Stimulated activated CD4-positive, alpha-beta T cell treated with anti-CD3 and anti-CD28 coated beads, TNF-alpha, amount 100 ng/mL, for 1 hour (primary cell): ENCODE measurements at places on chromosomes 7 and 10.

DNA sequence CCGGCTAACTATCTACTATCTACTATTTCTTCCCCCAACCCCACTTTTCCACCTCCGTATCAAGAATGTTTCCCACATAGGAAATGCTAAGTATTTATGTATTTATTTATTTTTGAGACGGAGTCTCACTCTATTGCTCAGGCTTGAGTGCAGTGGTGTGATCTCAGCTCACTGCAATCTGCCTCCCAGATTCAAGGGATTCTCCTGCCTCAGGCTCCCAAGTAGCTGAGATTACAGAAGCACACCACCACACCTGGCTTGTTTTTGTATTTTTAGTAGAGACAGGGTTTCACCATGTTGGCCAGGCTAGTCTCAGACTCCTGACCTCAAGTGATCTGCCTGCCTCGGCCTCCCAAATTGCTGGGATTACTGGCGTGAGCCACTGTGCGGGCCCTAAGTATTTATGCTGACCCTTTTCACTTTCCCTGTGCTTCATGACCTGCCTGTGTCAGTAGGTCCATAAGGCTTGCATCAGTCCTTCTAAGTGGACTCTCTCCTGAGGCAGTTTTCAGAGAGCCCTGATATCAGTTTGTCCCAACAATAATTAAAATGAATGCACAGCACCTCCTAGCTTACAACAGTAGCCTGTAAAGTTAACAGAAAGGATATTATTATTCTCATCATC is 25.7 kb upstream of the FBXW4 start:
- no peak for DNase-seq

- no peak for DNase-seq
Measured at GRCh38 chr7:95601316-95601715, 5.0 kb upstream of the PDK4 start.

DNA sequence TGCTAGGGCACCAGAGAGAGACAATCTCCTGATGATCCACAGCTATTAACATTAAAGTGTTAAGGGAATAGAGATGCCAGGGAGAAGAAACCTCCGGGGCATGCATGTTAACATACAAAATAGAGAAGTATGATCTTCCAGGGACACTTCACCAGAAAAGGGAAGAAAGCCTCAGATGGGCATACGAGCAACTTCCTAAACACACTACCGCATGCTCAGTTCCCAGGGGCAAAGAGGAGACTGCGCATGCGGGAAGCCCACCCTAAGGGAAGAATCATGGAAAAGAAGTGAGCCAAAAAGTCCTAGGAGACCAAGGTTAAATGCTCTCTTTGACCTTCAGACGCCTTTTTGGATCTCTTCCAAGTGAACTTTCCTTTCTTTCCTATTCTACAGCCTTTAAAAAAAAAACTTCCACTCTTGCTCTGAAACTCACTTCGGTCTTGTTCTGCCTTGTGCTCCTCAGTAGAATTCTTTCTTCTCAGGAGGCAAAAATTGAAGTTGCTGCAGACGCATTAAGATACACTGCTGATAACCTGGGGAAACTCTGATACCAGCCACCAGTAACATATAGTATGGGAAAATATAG is 1211.3 kb downstream of the REEP3 start:
- no peak for DNase-seq

DNA sequence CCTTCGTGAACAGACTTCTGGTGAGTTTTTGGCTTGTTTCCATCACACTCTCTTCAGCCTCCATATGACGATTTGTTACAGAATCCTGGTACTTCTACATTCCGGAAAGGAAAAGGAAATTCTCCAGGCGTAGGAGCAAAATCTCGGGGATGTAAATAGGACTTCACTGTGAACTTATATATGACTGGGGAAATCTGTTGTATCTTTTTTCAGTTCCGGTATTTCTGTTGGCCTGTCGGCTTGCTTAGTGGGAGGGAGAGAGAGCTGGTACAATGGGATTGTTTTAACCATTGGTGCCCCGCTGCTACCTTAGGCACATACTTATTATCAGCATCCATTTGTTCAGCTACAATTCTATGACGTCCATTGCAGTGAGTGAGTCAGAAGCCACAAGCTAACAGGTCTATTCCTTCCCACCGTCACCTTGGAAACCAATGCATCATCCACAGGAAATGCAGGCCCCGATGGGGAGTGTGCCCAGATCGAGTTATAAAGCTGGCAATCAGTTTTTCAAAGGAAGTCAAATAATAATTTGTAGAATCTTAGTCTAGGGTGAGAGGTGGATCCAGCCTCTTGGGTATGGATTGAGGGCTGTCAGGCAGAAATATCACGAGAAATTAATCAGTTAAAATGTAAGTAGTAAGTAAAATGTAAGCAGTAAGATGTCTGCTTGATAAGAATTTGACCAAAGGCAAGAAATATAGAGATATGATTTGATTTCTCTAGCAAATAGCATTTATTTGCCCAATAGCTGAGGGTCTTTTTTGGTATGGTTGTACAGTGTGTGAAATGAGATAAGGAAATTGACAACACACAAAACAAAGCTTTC is 92.0 kb upstream of the MKLN1 start:
- DNase-seq = peak; percentile 42

GRCh38 chr7:47335557-47336471 is 246.1 kb downstream of the TNS3 start:
- no peak for DNase-seq

DNA sequence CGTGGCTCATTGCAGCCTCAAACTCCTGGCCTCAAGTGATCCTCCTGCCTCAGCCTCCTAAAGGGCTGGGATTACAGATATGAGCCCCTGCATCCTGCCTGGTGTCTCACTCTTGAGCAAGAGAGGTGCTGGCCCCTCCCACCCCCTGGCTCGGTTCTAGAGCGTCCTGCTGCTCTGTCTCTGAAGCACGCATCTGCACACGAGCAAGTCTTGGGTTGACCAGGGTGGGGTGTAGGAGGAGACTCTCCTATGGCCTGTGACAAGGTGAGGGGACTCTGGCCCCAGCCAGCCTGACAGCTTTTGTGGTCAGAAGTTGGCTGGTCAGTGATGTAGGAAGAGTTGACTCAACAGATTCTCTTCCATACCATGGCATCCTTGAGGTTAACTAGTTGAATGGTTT is 110.7 kb upstream of the CARD11 start:
- DNase-seq = no peak

GRCh38 chr10:117936141-117936540 is 110.6 kb downstream of the RAB11FIP2 start:
- DNase-seq = no peak

DNA sequence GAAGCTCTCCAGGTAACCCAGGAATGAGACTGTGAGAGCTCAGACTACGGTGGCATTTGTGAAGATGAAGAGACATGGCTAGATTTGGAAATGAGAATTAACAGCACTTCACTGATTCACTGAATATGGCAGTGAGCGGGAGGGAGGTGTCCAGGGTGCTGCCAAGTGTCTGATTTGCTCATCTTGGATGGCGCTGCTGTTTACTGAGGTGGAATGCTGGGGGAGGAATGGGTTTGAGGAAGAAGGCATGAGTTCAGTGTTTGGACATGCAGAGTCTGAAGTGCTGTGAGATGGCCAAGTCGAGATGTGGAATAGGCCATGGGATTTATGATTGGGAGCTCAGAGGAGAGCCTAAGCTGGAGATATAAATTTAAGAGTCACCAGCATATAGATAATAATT is 437.1 kb upstream of the NPVF start:
- no peak for DNase-seq

- no peak for DNase-seq
Measured at GRCh38 chr10:118151461-118151860, 104.7 kb upstream of the RAB11FIP2 start.

- no peak for DNase-seq
Measured at GRCh38 chr7:94425546-94425945, 30.9 kb downstream of the COL1A2 start.

GRCh38 chr7:29511851-29512250 is 51.8 kb upstream of the PRR15 start:
- DNase-seq = no peak

GRCh38 chr7:142859829-142860228 is 5.0 kb downstream of the EPHB6 start:
- DNase-seq = no peak

DNA sequence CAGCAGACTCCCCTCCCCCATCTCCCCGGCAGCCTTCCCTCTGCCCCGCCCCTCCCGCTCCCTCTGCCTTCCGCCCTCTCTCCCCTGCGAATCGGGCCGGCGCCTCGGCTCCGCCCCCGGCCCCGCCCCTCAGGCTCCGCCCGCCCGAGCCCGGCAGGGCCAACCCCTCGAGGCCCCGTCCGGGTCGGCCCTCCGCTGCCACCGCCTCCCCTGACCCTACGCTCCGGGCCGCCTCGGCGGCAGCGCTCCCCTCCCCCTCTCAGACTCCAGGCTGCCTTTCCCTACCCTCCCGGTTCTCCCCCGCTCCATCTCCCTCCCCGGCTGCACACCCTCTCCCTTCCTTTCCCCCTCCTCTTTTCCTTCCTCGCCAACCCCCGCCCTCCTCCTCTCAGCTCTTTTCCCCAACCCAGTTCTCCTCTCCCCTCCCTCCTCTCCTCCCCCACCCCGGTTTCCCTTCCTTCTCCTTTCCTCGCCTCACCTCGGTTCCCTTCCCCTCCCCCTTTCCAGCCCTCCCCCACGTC is 1.6 kb downstream of the ZNF467 start:
- peak; percentile 75 for DNase-seq

DNA sequence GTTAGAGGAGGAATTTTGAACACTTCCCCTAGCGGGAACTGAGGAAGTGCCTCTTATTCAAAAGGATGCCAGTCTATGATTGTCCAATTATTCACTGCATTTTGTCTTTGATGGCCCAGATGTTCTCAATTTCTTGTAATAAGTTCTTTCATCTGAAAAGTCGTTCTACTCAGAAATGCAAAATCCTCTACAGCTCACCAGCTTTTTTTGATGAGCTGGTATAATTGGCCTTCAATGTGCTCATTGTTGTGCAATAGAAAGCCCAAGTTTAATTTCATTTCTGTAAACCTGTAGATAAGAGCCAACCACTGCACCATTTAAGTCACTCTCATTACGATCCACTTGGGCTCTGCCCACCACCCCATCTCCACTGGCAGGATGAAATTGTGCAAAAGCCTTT is 978.7 kb upstream of the AUTS2 start:
- DNase-seq = no peak

- DNase-seq = no peak
Measured at GRCh38 chr10:88131511-88132139, 268.2 kb downstream of the PTEN start.

- DNase-seq = no peak
Measured at GRCh38 chr10:86659161-86659691, 4.9 kb downstream of the OPN4 start.

GRCh38 chr7:113774182-113774807 is 144.5 kb downstream of the PPP1R3A start:
- no peak for DNase-seq

DNA sequence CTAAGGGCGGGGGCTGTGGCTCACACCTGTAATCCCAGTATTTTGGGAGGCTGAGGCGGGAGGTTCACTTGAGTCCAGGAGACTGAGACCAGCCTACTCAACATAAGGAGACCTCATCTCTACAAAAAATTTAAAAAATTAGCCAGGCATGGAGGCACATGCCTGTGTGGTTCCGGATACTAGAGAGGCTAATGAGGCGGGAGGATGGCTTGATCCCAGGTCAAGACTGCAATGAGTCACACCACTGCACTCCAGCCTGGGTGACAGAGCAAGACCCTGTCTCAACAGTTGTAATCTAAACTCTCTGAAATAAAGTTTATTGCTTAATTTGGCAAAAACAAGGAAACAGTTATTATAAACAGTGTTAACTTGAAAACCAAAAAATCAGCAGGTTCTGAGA is 123.3 kb downstream of the USP6NL start:
- no peak for DNase-seq

GRCh38 chr7:157399086-157399687 is 62.4 kb downstream of the DNAJB6 start:
- DNase-seq = no peak

GRCh38 chr10:95478185-95478584 is 83.0 kb downstream of the SORBS1 start:
- no peak for DNase-seq

GRCh38 chr10:127854769-127855590 is 37.8 kb downstream of the CLRN3 start:
- DNase-seq = no peak

GRCh38 chr10:7320072-7320471 is 90.8 kb downstream of the SFMBT2 start:
- no peak for DNase-seq

DNA sequence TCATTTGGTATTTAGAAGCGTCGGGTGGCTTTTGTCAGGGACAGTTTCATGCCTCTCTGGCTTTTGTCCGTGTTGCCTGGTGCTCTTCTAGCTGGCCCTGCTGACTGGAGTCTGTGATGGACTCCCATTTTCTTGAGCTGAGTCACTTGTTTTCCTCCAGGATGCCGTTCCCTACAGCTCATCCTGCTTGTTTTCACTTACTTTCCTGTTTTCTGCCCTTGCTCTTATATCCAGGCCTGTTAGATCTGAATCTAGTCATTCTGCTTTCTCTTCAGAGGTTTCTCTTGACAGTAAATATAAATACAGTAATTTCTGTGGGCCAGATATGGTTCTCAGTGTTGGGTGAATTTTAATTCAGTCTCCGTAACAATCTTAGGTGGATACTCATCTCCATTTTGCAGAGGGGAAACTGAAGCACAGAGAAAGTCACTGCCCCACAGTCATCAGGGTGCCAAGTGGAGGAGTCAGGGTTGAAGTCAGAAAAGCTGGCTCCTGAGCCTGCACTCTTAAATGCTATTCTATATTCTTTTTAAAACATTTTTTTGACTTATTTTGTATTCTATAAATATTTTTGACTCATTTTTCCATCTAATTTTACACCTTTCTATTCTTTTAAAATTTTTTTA is 85.4 kb downstream of the CCNY start:
- no peak for DNase-seq

- DNase-seq = no peak
Measured at GRCh38 chr10:15096661-15097010, 519 bp upstream of the RPP38 start.

DNA sequence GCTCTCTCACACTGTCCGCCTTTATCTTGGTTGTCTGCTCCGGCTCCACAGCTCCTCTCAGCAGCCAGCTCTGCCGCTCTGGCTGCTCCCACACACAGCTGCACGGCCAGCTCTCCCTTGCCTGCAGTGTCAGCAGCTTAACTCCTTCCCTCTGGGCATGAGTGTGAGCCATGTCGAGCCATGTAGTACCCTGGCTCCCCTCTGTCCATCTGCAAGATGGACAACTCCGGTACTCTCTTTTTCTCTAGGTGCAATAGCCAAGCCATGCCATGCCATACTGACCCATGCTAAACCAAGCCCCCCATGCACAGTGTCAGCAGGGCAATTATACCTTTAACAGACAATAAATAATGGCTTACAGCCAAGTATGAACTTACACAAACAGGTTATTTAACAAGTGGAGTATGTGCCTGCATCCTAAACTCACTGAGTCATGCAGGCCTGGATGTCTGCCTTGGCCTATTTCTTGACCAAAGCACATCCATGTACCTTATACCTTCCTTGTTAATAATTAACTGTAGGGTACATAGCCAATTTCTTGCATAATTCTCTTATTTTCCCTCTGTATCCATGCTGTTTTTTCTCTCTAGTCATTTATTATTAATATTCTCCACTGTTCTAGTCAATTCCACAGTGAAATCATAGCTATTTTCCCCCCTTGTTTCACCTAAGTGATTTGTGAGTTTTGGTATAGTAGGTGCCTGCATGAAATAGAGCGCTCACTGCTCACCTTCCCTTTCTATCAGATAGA is 170.9 kb downstream of the CDK14 start:
- no peak for DNase-seq

GRCh38 chr7:12290761-12291160 is 79.7 kb downstream of the TMEM106B start:
- DNase-seq = no peak
